ENCODE measurements at places on chromosomes 3 and 15.

DNA sequence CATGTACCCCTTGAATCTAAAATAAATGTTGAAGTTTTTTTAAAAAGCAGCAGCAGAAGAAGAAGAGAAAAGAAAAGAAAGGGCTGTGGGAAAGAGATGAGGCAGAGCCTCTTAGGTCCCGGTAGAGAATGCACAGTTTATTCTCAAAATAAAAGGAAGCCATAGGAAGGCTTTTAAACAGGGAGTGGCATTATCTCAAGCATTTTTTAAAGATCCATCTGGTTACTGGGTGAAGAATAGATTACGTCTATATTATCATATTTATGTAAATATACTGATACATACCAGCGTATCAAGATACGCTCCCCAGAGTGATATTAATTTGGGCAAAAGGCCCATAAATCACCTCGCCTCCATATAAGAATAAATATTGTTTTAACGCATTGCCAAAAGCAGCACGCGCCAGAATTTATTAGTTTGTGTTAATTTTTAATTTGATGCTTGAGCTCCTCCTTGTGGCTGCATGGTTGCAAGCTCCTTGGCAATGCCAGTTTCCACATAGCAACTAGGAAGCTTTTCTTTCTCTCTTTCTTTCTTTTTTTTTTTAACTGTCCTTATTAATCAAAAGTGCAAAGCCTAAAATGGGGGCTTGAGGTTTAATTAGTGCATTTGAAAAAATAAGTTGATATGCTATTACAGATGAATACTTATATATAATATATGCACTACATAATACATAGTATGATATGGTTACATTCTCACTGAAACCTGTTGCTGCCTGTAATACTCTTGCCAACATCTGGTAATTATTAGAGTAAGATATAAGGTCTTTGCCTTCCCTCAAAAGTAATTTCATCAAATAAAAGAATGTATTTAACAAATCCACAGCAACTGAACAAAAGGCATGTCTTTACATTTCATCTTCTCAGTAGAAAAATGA is 242.8 kb upstream of the UBE2E2 start:
- peak; percentile 32 for DNase-seq

DNA sequence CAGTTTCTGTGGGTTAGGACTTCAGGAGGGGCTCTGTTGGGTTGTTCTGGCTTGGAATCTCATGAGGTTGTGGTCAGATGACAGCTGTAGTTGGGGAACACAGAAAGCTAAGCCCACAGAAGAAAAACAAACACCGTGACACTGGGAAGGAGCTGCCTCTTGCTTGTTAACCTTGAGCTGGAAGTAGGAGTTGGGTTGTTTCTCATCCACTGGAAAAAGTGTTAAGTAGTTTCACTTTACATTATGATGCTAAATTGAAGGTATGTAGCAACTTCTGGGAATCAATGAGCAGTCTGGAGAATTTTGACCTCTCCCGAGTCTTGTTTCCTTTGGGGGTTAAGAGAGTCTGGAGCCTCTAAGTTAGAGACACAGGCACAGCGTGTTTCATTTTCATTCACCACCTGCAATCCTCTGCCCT is 20.4 kb downstream of the HACD3 start:
- no peak for DNase-seq

- DNase-seq = no peak
Measured at GRCh38 chr3:63707731-63708130, 55.3 kb downstream of the SNTN start.

- DNase-seq = no peak
Measured at GRCh38 chr3:170941551-170941950, 33.1 kb upstream of the EIF5A2 start.

Measured in NCI-H460 (cell line).